Epithelial cell of esophagus (primary cell): ENCODE measurements at places on chromosomes 5 and 9.

GRCh38 chr9:112046181-112046580 lies 128.9 kb downstream of the SUSD1 start:
- peak; percentile 83 for DNase-seq

DNA sequence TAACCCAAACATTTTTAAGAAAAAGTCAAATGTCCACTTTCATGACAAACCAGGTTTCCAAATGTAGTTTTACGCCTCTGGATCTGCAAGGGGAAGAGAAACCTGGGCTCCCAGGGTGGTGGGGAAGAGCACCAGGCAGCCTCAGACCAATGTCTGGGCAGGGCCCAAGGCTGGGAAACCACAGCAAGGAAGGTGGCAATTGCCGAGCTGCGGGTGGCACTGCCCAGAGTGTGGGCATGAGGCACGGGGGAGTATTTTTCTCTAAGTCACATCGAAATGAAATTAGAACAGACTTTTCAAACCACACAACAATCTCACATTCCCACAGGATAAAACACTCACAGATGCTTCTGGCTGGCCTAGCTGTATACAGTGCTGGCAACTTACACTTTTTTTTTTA lies 32.6 kb upstream of the RASGEF1C start:
- no peak for DNase-seq

- DNase-seq = no peak
These were observed 38.7 kb downstream of the SCAMP1 start for GRCh38 chr5:78399116-78399515.

DNA sequence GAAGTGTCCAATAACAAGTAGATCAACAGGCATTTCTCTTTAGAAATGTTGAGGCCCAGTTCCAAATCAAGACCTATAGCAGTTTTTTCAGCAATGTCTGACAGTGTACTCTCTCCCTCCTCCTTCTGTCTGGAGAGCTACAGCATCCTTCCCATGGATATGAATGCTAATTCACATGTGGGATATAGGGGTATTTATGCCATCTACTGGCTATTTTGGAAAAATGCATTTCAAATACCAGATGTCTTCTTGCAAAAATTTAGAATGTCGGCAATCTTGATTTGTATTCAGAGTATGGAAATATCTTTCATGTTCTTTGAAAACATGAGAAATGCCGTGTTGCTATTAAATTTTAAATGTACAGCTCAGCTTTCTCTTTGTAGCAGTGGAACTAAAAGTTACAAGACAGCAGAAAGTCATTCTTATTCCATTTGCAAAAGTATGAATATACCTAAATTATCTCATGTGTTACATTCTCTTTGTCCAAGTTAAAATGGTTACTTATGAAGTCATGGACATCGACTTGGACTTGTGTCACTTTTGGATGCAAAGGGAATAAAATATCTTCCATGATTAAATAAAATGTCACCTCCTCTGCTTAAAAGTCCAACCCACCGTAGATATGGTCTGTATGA lies 647.8 kb downstream of the TAF11L14 start:
- peak; percentile 63 for DNase-seq

DNA sequence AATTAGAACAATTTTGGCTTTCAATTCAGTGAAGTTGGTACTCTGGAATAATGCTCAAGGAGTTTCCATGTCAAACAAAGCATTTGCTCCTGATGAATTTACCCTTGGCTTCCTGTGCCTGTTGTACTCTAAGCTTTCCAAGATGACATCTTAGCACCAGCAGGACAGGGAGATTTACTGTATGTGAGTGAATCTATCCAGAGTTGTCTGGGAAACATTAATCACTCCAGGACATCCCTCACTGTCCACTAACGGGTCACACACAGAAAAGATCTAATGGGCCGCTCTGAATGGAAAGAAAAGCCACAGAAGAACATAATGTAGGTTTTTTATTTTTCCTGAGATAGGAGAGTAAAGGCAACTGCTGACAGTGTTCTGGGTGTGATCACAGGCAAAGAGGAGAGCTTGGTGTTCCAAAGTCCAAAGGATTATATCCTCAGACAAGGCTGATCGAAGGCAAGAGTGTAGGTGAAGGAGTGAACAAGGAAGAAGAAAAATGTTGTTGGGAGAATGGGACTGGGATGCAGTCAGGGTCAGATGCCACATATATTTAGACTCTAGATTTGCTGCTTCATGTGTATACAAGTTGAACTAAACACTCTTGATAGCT lies 167.7 kb upstream of the RPS23 start:
- DNase-seq = no peak

DNA sequence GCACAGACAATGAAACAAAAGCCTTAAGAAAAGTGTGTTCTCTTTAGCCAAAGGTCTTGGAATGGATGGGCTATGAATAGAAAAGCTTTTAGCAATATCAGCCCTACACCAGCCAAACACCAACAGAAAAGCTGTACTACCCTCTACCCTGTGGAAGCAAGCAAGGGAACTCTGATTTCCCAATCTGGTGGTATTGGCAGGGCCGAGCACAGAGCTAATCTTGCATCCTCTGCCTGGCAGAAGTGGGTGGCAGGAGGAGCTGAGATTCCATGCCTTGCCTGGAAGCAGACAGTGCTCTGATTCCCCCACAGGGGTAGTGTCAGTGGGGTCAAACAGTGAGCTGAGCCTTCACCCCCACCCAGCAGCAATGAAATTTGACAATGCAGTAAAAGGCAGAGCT lies 29.6 kb upstream of the ZNF782 start:
- no peak for DNase-seq

DNA sequence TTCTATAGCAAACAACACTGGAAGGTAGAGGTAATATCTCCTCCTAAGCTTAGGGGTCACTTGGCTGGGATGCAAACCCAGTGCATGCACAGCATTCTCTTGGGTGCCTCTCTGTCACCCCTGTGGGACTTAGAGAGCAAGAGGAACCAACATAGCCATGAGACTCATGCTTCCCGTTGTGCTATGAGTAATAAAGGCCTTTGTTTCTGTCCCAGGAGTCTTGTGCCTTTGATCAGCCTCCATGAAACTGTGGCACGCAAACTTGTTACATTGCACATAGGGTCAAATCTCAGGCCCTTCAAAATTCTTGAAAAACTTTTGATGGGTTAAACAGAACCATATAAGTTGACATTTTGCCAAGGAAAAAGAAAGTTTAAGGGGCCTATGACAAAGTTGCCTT lies 272.8 kb downstream of the TAF11L14 start:
- DNase-seq = peak; percentile 23

DNA sequence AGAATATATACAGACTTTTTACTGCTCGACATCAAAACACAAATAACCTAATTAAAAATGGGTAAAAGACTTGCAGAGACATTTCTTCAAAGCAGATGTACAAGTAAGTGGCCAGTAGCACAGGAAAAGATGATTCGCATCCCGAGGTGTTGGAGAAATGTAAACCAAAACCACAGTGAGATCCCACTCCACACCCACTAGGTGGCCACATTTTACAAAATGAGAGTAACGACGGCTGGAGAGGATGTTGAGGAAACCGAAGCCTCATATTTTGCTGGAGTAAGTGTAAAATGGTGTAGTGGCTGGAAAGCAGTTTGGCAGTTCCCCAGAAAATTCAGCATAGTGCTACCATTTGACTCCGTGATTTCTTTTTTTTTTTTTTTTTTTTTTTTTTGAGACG lies 21.3 kb upstream of the GBGT1 start:
- peak; percentile 73 for DNase-seq

DNA sequence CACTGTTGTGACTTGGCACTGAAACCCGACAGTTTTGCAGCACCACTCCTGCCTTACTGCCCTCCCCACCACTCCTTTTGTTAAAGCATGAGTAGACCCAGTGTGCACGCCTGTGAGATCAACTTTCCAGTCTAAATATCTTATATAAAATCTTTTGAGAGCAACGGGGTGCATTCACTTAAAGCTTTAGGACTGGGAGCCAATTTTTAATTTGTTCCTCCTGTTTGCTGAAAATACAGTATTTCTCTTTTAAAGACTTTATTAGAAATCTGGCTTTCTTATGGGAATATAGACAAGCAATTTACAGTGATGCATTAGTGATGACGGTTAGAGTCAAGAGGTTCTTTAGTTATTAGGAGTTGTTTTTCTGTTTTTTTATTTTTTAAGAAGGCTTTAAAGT lies 397.5 kb downstream of the TMEM167A start:
- no peak for DNase-seq

GRCh38 chr9:129671519-129671918 lies 6.1 kb downstream of the PRRX2 start:
- DNase-seq = peak; percentile 45

DNA sequence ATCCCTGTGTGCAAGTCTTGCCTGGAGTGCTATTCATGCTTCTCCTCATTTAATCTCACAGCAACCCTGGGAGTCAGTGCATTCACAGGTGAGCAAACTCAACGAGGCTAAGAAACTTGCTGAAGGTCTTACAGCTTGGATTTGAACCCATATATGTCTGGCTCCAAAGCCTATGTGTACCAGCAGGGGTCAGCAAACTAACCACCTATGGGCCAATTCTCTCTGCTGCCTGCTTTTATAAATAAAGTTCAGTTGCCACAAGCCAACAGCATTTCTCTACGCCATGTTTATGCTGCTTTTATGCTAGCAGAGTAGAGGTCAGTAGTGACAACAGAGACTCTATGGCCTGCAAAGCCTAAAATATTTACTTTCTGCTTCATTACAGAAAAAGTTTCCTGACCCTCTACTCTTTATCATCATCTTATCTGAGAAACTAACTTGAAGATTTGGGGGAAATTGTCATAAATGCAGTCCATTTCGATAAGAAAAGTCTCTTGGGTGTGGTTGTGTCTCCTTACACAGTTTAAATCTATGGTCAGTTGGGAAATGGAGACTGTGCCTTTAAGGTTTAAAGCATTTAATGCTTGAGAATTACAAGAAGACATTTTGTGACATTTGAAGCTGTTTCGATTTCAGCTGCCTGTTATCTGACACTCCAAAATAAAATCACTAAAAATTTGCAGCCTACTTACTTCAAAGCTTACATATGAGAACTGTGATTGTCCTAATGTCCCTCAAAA lies 137.7 kb downstream of the PRELID2 start:
- DNase-seq = peak; percentile 65

- DNase-seq = no peak
These were observed 69.8 kb upstream of the BASP1 start for GRCh38 chr5:17147617-17148016.

GRCh38 chr9:120608421-120608820 lies 28.5 kb upstream of the CDK5RAP2 start:
- DNase-seq = peak; percentile 77

DNA sequence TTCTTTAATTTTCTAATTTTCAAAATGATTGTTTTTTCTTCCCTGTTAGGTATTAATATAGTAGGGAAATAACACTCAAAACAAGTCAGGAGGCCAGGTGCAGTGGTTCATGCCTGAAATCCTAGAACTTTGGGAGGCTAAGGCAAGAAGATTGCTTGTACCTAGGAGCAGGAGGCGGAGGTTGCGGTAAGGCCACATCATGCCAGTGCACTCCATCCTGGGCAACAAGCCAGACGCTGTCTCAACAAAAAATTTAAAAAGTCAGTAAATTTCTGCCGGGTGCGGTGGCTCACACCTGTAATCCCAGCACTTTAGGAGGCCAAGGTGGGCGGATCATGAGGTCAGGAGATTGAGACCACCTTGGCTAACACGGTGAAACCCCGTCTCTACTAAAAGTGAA lies 10.2 kb upstream of the CDK7 start:
- DNase-seq = no peak

DNA sequence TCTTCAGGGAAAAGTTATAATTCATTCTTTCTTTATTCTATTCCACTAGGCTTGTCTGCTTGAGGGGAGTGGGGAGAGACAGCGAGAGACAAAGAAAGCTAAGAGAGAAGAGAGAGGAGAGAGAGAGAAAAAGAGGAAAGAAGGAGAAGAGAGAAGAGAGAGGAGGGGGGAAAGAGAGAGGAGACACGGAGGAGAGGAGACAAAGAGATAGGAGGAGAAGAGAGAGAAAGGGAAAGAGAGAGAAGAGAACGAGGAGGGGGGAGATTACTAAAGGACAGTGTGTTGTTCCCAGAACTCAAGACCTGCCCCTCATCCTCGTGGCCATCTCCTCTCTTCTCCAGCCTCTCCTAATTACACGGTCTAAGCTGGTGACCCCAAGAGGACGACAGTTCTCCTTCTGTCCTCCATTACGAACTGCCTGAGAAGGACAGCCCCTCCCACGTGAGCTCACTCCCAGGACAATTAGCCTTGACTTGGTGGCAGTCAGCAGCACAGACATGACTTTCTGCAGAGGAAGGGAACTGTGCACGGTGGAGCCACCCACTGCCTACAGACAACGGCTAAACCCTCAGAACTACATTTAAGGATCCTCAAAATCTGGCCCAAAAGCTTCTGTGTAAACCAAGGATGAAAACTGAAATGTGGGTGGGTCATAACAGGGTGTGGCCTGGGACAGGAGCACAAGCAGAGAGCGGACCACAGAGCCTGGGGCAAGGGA lies 99.1 kb downstream of the COL23A1 start:
- no peak for DNase-seq

GRCh38 chr5:73031839-73032238 lies 76.0 kb downstream of the FCHO2 start:
- DNase-seq = peak; percentile 85

DNA sequence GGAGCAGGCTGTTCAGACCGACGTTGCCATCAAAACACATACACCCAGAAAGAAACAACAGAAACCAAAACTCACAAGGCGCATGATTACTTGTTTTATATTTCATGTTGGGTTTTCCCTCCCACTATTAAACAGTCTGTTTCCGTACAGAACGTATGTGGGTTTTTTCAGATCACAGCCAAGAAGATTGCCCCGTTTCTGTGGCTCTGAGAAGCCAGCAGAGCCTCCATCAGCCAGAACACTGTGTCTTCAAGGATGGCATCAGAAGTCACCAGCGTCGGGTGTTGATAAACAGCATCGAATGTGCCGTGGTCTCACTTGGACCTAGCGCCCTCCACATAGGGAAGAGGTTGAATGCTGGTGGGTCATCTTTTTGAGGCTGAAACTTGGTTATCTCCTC lies 42.8 kb downstream of the FAM78A start:
- no peak for DNase-seq

DNA sequence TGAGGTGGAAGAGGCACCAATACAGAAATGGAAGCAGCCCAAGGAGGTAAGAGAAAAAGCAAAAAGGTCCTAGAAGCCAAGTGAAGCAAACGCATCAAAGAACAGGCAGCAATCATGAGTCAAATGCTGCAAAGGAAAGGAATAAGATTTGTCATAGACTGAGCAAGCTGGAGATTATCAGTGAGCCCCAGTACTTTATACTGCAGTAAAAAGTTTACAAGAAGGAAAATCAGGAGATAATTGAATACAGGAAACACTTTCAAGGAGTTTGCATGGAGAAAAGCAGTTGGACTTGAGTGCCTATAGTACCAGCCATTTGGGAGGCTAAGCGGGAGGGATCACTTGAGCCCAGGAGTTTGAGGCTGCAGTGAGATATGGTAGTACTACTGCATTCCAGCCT lies 7.2 kb upstream of the HAVCR1 start:
- no peak for DNase-seq

- peak; percentile 93 for DNase-seq
These were observed 120.6 kb downstream of the PTTG1 start for GRCh38 chr5:160542281-160542680.

GRCh38 chr9:95434116-95435073 lies 82.4 kb downstream of the PTCH1 start:
- peak; percentile 13 for DNase-seq
